ENCODE measurements at places on chromosomes 7 and 10.

GRCh38 chr7:1404898-1405548 lies 54.2 kb downstream of the MICALL2 start:
- no peak for DNase-seq

DNA sequence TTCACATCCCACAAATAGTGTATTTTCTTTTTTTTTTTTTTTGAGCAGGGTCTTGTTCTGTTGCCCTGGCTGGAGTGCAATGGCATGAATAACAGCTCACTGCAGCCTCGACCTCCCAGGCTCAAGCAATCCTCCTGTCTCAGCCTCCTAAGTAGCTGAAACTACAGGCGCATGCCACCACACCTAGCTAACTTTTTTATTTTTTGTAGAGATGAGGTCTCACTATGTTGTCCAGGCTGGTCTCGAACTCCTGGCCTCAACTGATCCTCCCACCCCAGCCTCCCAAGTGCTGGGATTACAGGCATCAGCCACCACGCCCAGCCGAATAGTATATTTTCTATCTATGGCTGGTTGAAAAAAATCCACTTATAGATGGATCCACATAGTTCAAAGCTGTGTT lies 12.5 kb downstream of the EZH2 start:
- no peak for DNase-seq

DNA sequence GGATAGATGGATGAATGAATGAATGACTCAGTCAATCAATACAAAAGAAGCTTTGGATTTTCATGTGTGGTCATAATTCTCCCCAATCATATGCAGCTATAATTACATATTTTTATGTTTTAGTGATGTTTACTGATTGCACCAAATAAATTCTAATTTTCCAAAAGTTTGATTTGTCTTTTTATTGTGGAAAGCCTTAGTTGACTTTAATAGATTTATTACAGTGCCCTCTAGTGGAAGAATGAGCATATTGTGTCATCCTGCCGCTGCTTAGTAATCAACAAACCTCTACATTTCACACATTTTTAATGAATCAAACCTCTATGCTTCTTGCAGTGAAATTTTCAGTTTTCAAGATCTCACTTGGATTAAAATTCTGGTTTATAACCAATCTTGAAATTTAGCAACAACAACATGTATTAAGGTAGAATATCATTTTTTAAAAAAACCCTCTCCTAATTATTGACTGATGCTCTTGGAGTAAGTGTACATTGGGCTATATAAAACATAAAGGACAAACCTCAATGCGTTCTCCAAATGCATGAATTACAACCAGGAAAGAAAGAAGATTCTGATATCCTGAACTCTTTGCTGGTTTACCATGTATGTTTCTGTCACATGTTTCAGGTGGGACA lies 55.6 kb upstream of the PNLIP start:
- no peak for DNase-seq

DNA sequence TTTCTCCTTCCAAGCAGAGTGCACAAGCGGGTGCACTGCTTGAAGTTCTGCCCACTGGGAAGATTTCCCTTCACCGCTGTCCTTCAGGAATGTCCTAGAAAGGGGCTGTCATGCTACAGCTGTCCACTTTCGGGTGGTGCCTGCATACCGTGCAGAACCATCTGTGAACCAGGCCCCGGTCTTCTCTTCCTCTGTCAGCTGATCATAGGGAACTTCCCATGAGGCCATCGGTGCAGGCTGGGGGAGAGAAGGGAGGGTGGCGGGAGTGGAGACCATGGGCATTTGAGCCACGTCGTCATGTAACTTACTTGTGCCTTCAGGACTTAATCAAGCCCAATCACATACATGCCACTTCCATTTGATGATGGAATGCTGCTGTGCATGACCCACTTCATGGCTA lies 111.6 kb downstream of the NKX6-2 start:
- DNase-seq: no peak

DNA sequence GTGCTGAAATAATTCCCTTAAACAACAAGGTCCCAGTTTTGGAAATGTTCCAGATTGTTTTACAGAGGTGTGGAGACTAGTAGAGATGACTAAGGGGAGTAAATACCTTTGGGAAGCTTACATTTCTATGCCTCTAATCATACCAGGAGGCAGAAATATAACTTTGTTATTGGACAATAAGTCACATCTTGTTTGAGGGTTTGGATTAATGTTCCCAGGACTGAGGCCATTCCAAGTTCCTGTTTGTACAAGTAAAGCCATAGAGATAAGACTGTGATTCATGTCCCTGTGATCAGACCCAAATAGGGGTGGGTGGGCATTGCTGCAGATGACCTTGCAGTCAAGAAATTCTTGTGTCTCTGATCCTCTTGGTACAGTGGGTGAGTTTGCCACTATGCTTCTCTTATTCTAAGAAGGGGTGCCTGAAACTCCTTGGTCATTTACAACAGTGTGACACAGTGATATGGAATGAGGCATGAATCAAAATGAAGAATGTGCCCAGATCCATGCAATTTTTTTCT lies 508.3 kb downstream of the SORCS3 start:
- DNase-seq: no peak
